ENCODE measurements at places on chromosomes 11 and 22.

DNA sequence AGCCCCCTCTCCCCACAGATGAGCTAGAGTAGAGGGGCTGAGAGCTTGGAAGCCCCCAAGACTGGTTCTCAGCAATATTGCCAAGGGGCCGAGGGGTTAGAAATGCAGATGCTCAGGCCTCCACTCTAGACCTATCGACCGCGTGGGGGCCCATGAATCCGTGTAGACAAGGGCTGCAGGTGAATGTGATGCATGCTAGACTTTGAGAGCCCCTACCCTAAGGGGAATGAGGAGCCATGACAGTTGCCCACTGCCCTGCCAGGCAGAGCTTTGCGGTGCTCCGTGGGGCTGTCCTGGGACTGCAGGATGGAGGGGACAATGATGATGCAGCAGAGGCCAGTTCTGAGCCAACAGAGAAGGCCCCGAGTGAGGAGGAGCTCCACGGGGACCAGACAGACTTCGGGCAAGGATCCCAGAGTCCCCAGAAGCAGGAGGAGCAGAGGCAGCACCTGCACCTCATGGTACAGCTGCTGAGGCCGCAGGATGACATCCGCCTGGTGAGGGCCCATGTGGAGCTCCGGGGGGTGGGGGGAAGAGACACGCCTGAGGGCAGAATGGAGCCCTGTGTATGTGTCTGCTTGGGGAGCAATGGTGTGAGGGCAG is 1.3 kb downstream of the SSH3 start:
- DNase-seq = no peak

DNA sequence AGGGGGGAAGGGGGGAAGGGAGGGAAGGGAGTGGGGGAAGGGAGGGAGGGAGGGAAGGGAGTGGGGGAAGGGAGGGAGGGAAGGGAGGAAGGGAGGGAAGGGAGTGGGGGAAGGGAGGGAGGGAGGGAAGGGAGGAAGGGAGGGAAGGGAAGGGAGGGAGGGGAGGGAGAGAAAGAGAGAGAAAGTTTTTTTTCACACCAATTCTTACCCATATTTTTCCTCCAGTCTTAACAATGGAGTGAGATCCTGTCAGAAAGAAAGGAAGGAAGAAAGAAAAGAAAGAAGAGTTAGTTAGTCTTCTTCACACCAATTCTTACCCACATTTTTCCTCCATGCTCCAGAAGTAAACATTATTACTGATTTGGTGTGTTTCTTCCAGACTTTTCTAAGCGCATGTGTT is 3.0 kb upstream of the OR2AT4 start:
- no peak for DNase-seq

DNA sequence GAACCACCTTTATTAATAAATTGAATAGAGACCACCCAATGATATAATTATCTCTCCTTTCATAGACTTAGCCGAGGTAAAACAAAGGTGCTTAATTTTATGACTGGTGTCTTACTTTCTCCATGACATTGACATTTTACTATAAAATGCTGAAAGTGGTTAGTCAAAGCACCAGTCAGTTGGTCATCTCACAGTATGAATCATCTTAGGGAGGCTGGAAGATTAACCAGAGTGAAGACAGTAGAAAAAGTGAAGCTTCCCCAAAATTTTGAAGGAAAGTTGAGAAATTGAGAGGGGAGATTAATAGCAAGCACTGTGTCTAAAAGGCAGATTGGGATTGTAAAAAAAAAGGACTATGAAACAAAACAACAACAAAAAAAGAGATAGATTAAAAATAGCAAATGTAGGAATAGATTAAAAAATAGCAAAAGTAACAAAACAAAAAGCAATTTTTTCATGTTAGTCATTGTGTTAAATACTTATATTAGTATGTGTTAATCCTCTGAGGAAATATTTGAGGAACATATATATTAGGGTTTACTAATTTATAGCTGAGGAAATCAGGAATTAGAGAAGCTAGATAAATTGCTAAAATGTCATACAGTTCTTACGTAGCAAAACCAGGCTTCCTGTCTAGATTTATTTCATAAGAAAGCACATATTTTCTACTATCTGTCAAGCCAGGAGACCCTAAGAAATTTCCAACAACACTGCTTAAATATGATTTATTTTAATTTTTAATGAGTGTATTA is 557.3 kb upstream of the ANO5 start:
- DNase-seq = no peak

- no peak for DNase-seq
Observed at GRCh38 chr11:96315476-96315875, 27.5 kb downstream of the MAML2 start.

DNA sequence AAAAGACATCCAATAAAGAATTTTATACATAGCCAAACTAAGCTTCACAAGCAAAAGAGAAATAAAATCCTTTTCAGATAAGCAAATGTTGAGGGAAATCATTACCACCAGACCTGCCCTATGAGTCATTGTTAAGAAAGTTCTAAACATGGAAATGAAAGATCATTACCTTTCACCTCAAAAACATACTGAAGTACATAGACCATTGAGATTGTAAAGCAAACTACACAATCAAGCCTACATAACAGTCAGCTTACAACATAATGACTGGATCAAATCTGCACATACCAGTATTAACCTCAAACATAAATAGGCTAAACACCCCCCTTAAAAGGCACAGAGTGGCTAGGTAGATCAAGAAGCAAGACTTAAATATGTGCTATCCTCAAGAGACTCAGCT is 501.0 kb upstream of the LUZP2 start:
- DNase-seq = no peak

DNA sequence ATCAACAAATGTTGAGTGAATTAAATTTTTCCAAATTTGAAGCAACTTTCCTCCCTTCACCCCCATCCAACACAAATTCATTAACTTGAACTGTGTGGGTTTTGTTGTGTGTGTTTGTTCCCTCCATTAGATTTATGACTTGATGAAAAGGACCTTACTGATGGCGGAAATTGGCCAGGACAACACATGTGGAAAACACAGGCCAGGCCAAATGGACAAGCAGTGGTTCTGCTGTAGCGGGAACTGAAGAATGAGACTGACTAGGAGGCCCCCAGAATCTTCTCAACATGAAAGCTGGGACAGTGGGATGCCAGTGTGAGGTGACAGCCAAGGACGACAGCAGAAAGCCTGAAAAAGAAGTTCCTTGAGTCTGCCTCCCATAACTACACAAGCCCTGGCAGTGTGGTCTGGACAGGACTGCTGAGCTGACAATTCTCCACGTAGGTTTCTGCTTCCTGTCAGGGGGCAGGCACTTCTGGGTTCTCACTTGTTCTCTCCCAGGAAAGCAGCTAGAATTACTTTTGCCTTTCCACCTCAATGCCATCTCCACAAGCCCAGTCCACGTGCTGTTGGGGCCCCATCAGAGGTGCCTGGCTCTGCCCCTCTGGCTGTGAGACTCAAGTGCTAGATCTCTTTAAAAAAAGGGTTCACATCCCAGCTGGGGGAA is 94.3 kb downstream of the ETS1 start:
- DNase-seq = no peak

DNA sequence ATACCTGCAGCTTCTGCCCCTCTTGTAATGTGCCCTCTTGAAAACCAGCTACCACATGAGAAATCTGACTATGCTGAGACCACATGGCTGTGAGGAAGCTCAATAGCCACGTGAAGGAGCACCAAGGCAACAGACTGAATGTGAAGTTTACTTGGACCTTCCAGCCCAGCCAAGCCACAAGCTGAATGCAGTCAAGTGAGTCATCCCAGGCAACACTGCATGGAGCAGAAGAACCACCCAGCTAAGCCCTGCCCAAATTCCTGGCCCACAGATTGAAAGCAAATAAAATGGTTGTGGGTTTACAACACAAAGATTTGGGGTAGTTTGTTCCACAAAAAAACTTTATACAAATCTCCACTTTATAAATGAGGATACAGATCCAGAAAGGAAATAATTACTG is 114.5 kb downstream of the TIMP3 start:
- DNase-seq = no peak

- DNase-seq = no peak
Observed at GRCh38 chr22:37609240-37610152, 862 bp downstream of the GGA1 start.

DNA sequence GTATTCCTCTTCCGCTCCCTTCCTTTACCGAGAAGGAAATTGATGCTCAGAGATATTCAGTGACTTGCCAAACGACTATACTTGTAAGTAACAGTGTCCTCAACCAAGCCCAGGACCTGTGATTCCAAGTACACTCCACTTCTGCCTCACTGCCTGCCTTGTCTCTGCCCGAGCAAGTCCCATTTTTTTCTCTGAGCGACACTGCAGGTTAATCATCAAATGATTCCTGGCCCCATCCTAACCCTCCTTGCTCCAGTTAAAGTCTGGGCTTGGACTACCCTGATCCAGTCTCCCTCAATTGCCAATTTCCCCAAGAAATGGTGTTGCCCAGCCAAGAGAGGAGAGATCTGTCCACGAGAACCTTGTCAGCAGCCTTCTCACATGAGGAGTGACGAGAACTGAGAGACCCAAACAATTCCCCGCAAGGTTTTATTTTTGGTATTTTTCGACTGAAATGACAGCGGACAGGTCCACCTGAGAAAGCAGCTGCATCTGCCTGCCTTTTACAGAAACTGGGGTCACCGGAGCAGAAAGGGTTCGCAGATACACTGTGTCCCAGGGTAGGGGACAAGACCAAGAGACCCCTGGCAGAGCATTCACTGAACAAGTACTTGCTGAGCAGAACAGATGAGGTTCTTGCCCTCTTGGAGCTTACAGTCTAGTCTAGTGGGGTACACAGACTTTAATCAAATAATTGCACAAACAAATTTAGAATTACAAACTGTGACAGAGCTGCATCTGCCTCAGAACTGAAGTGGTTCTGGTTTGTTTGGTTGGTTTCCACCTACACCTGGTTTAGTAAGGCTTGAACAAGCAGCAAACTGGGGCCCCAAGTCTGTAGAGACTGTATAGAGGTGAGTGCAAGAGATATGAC is 11.4 kb downstream of the POU2AF1 start:
- peak; percentile 59 for DNase-seq

GRCh38 chr11:6568191-6568918 is 35.1 kb downstream of the RRP8 start:
- DNase-seq = no peak

GRCh38 chr11:109267293-109268095 is 154.5 kb upstream of the C11orf87 start:
- no peak for DNase-seq

- no peak for DNase-seq
Observed at GRCh38 chr11:36195496-36196354, 93.5 kb downstream of the COMMD9 start.

- DNase-seq = no peak
Observed at GRCh38 chr11:79414644-79415317, 26.0 kb downstream of the TENM4 start.

- no peak for DNase-seq
Observed at GRCh38 chr22:42635531-42635930, 4.9 kb downstream of the ATP5MGL start.

- DNase-seq = no peak
Observed at GRCh38 chr11:131688048-131688693, 317.8 kb downstream of the NTM start.

- no peak for DNase-seq
Observed at GRCh38 chr11:10301656-10302358, 3.1 kb upstream of the ADM start.

GRCh38 chr11:63907808-63908530 is 9.0 kb downstream of the RCOR2 start:
- DNase-seq = no peak

- no peak for DNase-seq
Observed at GRCh38 chr11:114553642-114554041, 6.0 kb downstream of the NXPE1 start.

GRCh38 chr11:13224324-13224723 is 53.3 kb upstream of the BMAL1 start:
- DNase-seq = no peak

DNA sequence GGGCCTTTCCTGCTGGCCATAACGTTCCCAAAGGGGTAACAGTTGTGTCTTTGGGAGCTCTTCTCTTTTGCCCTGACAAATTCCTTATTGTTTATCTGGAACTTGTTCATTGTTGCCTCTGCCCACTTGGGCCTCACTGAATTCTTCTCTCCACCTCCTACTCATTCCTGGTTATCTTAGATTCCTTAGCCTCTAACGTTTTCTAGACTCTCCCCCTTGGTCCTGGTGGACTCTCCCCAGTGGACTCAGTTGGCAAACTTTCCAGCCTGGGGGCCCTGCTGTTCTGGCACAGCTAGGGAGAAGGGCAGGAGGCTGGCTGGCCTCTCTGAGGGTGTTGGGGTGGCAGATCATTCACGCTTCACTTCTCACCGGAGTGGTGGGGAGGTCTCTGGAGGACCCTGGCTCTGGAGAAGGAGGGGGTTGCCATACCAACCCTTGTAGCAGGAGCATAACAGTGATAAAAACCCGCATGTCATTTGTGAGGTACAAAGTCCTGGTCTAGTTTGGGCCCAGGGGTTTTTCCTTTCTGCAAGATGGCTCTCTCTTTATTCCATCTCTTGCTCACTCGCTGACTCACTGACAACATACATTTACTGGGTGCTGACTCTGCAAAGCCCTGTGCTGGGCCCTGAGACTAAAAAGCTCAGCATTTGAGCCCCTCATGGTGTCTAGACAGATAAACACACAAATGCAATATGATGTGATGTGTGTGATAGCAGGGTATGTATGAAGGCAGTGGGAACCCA is 39.7 kb downstream of the YWHAH start:
- no peak for DNase-seq

GRCh38 chr22:31229402-31230079 is 17.4 kb downstream of the LIMK2 start:
- no peak for DNase-seq

DNA sequence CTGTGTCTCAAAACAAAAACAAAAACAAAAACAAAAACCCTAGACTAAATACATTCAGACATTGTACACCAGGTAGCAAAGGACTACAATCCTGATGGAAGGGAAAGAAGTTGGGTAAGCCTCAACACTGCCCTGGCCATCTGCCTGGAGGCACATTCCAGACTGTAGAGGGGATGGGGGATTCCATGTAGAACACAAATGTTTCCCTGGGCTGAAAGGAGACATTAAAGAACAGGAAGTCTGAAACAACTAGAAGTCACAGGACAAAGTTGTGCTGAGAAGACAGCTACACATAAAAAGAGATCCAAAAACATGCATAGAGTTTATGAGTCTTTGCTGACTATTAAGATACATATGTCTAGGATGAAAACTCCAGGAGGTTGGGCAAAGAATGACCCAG is 83.9 kb downstream of the RRAS2 start:
- DNase-seq = no peak

DNA sequence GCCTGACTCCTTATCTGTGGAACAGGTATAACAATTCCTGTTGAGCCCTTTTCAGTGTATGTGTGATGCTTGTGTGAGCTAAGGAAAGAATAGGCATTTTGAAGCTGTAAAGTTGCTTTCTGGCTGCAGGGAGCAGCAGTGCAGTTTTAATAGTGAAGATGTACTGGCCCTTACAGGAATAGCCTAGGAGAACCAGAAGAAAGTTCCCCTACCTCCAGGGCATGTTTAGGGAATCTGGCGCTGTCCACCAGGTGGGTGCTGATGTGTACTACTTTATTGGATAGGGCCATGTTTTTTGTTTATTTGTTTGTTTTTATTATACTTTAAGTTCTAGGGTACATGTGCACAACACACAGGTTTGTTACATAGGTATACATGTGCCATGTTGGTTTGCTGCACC is 11.5 kb downstream of the BMAL1 start:
- DNase-seq = no peak

- no peak for DNase-seq
Observed at GRCh38 chr22:19631899-19632667, 82.2 kb upstream of the SEPTIN5 start.

- DNase-seq = no peak
Observed at GRCh38 chr11:43979571-43980219, 37.3 kb downstream of the C11orf96 start.
